Activated CD4-positive, alpha-beta T cell treated with anti-CD3 and anti-CD28 coated beads for 4 hours (primary cell): ENCODE measurements at places on chromosomes 5 and 9.

DNA sequence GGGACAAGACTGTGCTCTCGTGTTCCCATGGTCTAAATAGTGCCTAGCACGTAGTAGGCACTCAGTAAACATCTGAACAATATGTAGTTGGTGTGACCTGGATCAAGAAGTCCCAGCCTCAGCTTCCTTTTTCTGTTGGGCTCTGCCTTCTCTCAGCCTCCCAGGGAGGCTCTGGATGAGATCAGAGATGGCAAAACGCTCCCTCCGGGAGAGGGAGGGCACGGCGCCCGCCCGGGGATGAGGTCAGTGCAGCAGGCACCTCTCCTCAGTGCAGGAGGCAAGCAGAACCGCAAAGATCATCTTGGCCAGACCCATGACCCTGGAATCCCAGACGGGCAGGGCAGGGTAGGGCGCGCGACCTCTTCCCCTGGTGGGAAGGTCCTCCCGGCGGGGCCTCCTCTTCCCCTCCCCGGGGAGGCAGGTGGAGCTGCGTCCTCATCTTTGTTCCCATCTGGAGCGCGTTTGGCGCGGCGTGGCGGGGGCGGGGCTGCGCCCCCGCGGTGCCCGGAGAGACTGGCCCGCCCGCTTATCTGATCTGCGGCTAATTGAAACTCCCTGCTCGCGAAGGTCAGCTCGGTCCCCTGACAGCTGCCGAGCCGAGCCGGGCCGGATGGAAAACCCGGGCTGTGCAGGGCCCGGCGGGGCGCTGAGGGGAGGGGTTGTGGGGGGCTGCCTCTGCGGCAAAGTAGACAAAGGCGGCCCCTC lies 60.9 kb downstream of the CXXC5 start:
- no peak for DNase-seq

DNA sequence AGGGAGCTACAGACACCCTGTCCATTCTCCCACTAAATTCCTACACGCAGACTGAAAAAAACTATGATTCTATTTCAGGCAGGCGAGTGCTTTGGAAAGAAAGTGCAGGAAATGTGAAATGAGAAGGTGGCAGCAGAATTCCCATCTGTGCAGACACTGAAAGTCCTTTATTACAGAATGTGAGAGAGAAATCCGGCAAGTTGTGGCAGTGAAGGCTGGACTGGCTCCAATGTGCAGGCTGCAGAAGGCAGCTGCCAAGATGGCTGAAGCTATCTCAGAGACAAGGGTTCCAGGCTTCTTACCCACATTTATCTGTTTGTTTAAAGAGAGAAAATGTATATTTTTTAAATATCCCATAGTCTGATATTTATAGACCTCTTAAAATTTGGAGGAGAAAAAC lies 161.8 kb upstream of the VLDLR start:
- no peak for DNase-seq

GRCh38 chr9:92562461-92562967 lies 26.7 kb upstream of the ECM2 start:
- DNase-seq, result no peak

DNA sequence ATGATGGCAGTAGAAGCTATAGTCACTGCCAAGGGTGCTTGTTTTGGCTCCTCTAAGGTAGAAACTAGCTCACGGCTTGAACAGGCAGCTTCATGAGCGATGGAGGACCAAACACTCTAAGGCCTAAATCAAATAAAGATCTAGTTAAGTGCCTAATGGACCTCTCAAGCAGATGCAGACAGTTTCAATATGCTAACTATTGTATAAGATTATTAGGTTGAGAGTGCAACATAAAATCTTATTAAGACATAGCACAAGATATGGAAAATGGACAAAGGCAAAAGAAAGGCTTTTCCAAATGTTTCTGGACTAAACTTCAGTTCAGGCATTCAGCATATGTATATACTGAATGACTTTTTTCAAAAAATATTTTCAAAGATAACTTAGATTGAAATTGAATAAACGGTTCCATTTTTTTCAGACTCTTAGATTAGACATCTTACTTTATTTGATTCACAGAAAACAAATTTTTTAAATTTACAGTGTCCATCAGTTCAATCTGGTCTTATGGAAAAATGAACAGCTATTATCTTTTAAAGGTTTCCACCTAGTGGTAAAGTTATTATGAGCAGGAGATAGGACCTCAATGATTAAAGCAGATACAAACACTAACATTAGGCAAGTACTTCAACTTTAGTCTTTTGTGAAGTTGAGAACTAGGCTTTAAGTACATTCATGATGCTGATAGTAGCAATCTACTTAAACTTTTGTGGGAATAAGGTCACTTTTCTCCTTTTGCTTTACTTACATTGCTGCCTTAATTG lies 1167.7 kb downstream of the MAT2B start:
- no peak for DNase-seq

GRCh38 chr5:80119372-80119771 lies 84.2 kb downstream of the THBS4 start:
- DNase-seq, result no peak

- DNase-seq, result no peak
These were observed 9.6 kb downstream of the ROPN1L start for GRCh38 chr5:10451137-10451824.

GRCh38 chr9:117494401-117495090 lies 79.7 kb upstream of the ASTN2 start:
- DNase-seq, result no peak

DNA sequence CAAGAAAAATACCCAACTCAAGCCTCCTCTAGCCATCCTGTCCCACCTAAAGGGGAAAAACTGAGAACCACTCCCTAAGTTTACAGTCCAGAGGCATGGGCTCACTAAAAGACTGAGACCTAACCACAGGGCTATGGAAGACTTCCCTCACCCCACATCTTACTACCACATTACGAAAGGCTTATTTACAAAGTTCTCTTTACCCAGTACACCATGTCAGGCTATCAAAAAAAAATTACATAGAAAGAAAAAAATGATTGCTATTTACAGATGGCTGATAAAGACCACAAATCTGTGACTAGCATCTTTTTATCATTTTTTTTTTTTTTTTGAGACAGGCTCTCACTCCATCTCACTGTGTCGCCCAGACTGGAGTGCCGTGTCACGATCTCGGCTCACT lies 69.7 kb upstream of the TNPO1 start:
- DNase-seq, result no peak

DNA sequence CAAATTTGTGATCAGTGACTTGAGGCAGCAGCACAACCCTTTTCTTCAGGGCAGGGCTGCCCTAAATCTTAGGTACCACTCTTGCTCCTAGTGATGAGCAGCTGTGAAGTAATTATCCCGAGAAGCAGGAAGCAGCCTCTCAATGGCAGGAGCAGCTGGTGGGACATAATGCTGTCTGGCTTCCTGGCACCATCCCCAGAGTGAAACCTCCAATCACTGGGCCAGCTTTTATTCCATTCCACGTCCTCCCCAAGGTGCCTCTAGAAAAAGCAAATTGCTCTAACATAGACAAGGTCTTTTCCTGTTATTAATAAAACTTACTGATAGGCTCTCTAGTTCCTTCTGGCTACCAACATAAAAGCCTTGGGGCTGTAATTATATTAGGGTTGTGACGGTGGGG lies 154.0 kb downstream of the FRMD3 start:
- DNase-seq, result no peak

- DNase-seq, result no peak
These were observed 166.8 kb downstream of the PAX5 start for GRCh38 chr9:36867241-36867640.

- DNase-seq, result no peak
These were observed 13.9 kb downstream of the KIF20A start for GRCh38 chr5:138192826-138193225.
